Retinal pigment epithelial cell (primary cell): ENCODE measurements at places on chromosomes 12 and 14.
A peak's percentile ranks its signal among the peaks of the same experiment; 100 is the strongest.

GRCh38 chr12:977156-977555 lies 13.9 kb upstream of the ERC1 start:
- DNase-seq: no peak

GRCh38 chr12:128815779-128816642 lies 7.7 kb downstream of the SLC15A4 start:
- no peak for DNase-seq

DNA sequence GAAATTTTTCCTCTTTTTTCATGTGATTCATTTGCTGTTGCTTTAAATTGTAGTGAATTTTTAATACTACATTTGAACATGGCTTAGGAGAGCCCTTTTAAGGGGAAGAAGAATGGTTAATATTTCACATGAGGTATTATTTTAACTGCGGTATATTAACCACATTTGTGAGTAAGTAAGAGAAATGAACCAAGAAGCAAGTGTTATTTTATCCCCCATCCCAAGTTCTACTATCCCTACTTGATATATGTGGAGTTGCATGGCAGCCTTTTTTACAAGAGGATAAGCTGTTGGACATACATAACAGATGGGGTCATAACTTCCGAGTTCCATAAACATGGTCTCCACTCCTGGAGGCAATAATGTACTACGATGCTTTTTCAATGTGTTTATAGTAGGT lies 623.3 kb downstream of the LRFN5 start:
- no peak for DNase-seq

DNA sequence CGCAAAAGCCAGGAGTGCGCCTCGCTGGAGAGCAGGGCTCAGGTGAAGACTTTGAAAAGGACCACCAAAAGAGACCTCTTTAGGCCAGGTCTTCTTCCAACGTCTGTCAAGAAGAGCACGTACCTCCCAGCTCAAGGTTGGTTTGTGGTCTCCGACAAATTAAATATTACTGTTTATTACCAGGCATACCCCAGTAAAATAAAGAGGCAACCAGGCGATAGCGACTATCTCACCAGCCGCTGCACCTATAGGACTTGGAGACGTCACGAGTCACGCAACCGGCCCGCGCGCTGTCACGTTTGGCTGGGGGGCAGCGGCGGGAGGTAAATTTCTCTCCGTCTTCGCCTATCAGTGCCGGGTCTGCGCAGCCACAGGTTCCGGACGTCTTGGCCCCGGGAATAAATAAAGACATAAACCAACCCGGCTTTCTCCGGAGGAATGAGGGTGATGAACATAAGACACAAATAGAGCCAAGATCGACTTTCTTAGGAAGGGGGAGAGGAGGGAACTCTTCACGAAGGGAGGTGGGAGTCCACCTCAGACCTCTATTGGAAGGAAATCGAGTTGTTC lies 2.0 kb upstream of the TBX5 start:
- DNase-seq: no peak

DNA sequence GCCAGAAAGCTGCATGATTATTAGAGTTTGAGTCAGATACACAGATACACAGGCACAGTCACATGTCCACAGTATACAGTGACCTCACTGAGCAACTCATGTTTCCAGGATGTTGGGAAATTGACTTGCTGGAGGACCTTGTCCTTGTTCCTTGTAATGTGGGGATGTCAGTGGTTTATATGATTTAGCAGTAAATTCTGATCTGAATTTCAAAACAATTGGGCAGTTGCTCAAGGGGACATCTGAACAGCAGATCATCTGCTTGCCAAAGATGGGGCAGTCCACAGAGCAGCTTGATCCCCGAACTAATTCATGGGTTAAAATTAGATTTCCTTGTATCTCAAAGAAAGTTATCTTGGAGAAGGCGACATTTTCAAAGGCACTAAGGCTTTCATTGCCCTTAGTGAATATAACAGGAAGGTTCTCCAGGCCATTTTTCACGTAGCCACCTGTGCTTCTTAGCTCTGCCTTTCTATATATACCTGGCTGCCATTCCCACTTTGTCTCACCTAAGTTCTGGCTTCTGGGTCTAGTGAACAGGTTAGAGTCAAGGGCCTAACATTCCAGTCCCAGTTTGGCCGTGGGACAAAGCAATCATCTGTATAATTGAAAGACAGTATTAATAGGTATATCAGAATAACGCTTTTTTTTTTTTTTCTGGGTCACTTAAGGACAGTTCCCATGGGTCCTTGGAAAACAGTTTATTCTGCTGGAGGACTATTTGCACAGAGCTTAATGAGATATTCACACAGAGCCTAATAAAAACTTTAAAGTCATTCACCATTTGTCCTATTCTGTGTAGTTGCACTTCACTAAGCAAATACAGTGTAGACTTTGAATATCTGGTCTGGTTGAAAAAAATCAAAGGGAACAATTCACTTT lies 64.9 kb upstream of the STRN3 start:
- peak; percentile 80 for DNase-seq

- no peak for DNase-seq
These were observed 87.0 kb downstream of the ACTN1 start for GRCh38 chr14:68891851-68892660.

- DNase-seq: no peak
These were observed 3.6 kb downstream of the CMA1 start for GRCh38 chr14:24504425-24504950.

GRCh38 chr12:131832321-131833231 lies 4.4 kb downstream of the MMP17 start:
- DNase-seq: no peak

DNA sequence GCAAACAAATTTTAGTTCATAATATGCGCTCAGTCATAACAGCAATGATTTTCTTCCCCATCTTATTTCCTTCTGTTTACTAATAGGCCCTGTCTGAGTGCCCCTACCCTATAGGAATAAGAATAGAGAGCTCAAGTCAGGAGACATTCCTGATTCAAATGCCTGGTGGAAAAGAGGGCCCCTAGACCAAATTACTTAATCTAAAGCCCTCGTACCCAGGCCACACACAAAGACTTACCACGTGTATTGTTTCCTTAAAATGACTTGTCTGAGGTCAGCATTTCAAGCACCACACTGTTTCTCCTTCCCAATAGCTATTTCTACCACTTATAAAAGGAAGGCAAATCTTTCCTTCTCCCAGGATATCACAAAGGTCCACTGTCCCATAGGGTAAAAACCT lies 314.9 kb upstream of the TMTC1 start:
- no peak for DNase-seq

GRCh38 chr12:80045594-80045993 lies 53.7 kb upstream of the OTOGL start:
- no peak for DNase-seq
